ENCODE measurements at places on chromosomes 1 and 21. TPM values are rescaled to one million over a fixed set of nuclear protein-coding genes. Genes with fewer than 3 reads are reported as not detected.

The NEXN gene
- polyA plus RNA-seq = 4.2 TPM

The CD48 gene
- 15.6 TPM for polyA plus RNA-seq

The SPATA45 gene
- not detected for polyA plus RNA-seq

The TRAF3IP3 gene
- 1.8 TPM for polyA plus RNA-seq

The KIRREL1 gene
- polyA plus RNA-seq = 11.5 TPM

The HSD3B1 gene
- polyA plus RNA-seq = not detected

The DIO1 gene
- not detected for polyA plus RNA-seq

The SYDE2 gene
- polyA plus RNA-seq = 1.2 TPM

The TNNT2 gene
- 4.8 TPM for polyA plus RNA-seq

The IFNAR2 gene
- polyA plus RNA-seq = 6.6 TPM

Measured in sigmoid colon (tissue), 7 donors.